SJSA1 (cell line): ENCODE measurements at places on chromosomes 16 and 17. TPM values are rescaled to one million over a fixed set of nuclear protein-coding genes. Genes with fewer than 3 reads are reported as not detected.

GRCh38 chr17:11170881-11171280 is 70.1 kb upstream of the SHISA6 start:
- DNase-seq = no peak

GRCh38 chr17:77454242-77455095 is 313.7 kb downstream of the SEC14L1 start:
- DNase-seq = no peak

- DNase-seq = peak; percentile 33
Observed at GRCh38 chr16:73051226-73051625, 3.3 kb upstream of the ZFHX3 start.

GRCh38 chr17:5526821-5527598 is 40.6 kb downstream of the MIS12 start:
- peak; percentile 71 for DNase-seq

TLCD2 gene
- total RNA-seq = 0.34 and 0.95 TPM in 2 replicates

DNA sequence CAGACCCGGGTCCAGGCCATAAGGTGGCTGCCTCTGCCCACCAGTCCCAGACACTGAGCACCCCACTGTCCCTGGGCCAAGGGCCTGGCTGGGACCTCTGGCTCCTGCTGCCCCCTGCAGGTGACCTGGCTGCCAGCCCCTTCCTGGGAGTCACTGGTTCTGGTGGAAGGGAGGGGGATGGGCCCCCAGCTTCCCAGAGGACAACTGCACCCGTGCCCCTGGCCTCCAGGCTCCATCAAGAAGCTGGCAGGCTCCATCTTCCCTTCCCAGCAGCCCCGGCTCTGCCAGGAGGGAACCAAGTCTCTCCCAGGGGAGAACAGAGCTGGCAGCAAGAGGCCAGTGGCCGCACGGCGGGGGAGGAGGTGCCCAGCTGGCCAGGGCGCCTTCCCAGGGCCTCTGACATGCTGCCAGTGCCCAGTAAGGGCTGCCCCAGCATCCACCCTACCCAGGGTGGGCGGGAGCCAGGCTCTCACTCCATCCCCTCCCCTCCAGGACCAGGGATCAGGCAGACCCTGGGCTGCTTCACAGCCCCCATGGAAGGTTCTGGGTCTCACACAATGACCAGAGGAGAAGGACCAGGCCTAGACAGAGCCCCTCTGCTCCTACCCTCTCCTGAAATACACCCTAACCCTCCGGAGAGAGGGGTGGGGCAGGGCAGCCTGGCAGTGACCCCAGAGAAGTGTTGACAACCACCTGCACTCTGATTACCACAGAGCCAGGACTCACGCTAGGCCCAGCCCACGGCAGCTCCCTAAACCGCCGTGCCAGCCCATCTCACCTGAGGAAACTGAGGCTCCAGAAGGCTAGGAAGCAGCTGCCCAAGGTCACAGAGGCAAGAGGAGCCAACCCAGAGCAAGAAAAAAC is 3.6 kb downstream of the CLUH start:
- no peak for DNase-seq

ZKSCAN2 gene
- 4.1 and 4.3 TPM in 2 replicates for total RNA-seq

DNA sequence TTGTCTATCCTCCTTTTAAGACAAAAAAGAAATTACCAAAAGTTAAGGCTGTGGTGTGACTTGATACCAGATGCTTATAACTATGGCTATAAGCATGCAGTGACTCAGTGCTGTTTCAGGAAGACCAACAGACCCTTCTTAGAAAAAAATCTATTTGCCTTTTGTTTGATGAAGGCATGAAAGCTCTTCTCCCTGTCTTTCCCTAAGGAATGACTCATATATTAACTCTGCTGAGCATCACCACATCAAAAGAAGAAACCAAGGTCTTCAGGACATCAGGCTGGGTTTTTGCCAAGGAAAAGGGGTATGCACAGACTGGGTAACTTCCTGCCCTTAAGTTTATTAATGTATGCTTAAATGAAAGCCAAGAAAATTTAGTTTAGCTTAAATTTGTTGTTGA is 47.1 kb downstream of the VMP1 start:
- DNase-seq = peak; percentile 90
